ENCODE measurements at places on chromosomes 7 and 10.
A peak's percentile ranks its signal among the peaks of the same experiment; 100 is the strongest.

- no peak for DNase-seq
Observed at GRCh38 chr7:77565917-77566316, 28.8 kb downstream of the PTPN12 start.

DNA sequence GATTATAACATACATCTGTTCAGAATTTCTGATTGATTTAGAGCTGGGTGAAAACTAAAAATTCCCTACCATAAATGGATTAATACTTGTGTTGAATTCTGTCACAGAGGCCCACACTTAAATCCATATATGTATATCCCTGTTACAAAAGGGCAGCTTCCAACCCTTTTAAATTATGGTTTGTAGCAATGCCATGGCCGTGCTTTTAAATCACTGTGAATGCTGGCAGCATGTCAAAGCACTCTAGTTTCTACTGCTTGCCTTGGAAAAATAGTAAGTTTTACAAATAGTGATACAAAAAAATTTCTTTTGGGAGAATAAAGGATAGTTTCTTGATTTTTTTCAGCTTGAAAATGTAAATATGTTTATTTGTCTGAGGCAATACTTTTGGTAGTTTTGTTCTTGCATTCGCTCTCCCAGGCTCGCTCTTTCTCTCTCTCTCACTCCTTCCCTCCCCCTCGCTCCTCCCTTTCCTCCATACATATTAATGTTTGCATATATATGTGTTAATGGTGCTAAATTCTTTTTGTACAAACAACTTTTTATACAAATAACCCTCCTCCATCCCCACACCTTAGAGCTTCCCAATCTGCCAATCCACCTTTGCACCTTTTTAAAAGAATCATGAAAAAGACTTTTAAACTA is 29.8 kb downstream of the TES start:
- no peak for DNase-seq

- no peak for DNase-seq
Observed at GRCh38 chr7:13421776-13422175, 567.7 kb downstream of the ETV1 start.

DNA sequence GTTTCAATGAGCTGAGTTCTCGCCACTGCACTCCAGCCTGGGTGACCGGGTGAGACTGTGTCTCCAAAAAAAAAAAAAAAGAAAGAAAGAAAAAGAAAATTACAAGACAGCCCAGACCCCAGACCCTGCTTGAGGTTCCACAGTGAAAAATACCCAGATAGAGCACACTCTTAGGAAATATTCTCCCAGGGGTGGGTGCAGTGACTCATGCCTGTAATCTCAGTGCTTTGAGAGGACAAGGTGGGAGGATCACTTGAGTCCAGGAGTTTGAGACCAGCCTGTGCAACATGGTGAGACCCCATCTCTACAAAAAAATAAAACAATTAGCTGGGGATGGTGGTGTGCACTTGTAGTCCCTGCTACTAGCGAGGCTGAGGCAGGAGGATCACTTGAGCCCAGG is 41.1 kb upstream of the GTF2IRD1 start:
- no peak for DNase-seq

DNA sequence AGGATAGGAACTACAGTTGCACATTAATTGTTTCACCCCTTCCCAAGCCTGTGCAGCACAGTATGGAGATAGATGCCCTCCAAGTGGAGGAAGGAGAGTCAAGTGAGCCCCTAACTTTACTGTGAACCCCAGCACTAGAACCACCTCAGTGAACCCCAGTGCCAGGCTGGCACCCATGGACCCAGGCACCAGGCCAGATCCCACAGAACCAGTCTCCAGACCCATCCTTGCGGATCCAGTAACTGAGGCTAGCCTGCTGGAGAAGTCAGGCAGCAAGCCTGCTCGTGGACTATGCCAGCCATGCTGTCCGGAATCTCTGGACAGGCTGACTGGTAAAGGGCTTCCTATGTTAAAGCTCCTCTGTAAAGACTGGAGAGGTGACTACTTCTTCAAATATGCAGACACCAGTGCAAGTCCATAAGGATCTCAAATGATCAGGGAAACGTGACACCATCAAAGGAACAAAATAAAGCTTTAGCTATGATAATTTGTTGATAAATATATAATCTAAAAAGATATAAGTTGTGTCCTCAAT is 27.7 kb downstream of the SHOC2 start:
- no peak for DNase-seq

DNA sequence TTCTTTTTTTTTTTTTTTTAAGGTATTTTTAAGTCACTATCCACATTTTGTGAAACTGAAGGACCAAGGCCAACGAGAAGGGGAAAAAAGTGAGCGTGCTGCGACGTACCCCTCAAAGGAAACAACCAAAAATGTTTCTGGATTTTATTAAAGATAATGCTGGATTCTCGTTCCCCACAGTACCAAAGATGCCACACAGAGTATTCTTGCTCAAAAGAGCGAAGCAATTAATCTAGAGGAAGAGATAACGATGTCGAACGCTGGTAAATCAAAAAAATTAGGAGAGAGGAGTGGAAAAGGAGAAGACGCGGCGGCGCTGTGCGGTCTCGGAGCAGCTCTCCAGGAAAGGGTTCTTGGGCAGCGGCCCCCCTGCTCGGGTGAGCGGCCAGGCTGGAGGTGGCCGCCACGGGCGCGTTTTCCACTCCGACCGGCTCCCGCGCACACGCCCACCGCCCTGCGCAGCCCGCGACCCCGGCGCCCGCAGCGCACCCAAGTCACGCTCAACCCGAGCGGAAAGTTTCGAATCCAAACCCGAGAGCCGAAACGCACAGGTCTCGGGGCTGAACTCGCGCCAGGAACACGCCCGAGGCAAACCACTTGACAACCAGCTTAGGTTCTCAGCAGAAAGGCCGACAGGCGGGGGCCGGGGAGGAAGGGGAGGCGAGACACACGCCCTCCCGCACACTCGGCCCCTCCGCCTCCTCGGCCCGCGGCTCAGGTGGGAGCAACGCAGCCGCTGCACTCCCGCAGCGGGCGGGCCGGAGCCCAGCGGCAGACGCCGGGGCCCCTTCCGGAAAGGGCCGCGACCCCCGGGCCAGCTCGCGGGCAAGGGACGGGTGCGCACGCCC is 989 bp downstream of the SRPK2 start:
- no peak for DNase-seq

- no peak for DNase-seq
Observed at GRCh38 chr10:88999625-89000024, 9.0 kb downstream of the FAS start.

- DNase-seq = no peak
Observed at GRCh38 chr7:21640105-21640504, 97.3 kb downstream of the DNAH11 start.

GRCh38 chr7:91352091-91352490 is 87.9 kb downstream of the FZD1 start:
- no peak for DNase-seq

GRCh38 chr10:3499120-3499519 is 285.9 kb downstream of the KLF6 start:
- no peak for DNase-seq

DNA sequence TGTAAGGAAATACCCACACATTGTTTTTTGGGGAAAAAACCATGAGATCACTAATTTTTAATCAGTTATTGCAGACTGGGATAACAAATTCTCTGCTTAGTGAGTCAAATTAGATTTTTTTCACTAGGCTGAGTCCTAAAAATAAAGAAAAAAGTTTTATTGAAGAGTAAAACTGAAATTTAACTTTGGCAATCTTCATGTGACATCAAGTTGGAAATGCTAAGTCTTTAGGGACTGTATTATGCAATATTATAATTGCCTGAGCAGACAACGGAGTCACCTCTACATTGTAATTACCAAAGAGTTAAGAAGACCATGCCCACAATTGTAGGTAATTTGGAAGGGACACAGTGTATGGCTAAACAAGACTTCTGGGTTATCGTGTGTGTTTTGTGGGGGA is 2.2 kb upstream of the CLEC5A start:
- DNase-seq = no peak

DNA sequence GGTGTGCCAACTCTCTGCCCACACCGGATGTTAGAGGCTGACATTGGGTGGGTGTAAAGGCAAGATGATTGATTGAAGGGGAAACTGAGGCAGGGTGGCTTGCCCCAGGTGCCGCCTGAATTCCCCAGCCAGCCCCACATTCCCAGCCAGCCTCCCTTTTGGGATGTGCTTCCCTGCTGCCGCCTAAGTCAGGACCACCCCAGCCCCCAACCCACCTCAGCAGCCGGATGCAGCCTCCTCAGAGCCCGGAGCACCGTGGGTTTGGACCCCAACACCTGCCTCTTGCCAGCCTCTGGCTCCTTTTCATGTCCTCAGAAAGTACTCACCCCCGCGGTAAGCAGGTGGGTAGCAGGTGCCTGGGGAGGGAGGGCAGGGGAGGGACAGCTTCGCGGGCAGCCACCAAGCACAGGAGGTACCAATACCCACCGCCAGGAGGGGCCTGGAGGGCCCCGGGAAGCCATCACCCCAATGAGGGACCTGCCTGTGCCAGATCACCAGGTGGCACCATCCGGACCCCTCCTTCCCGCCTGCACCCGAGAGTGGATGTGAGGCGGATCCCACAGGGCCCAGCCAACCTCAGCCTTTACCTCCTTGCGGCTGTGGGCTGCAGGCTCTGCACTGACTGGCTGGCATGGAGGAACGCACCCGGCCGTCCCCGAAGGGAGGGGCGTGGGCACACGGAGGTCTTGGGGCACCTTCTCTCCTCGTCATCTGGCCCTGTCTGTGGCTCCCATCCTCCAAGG is 60.5 kb downstream of the PWWP2B start:
- DNase-seq = no peak

DNA sequence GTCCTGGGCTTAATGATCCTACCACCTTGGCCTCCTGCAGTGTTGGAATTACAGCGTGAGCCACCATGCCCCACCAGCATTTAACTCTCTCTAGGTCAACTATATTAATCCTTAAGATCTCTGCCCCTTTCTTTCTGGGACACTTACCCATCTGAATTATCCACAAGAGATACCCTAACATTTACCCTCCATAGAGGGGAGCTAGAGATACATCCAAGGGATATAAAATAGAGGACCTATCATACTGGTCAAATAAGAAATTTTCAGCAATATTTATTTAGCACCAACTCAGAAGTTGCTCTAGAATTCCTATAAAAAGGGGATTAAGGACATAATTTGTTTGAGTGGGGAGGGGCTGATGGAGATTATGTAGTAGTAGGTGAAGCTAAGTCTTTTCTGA is 96.5 kb downstream of the OTUD1 start:
- DNase-seq = no peak

- no peak for DNase-seq
Observed at GRCh38 chr7:101950450-101951119, 133.2 kb downstream of the CUX1 start.

GRCh38 chr7:113113912-113114311 is 4.4 kb downstream of the SMIM30 start:
- no peak for DNase-seq

DNA sequence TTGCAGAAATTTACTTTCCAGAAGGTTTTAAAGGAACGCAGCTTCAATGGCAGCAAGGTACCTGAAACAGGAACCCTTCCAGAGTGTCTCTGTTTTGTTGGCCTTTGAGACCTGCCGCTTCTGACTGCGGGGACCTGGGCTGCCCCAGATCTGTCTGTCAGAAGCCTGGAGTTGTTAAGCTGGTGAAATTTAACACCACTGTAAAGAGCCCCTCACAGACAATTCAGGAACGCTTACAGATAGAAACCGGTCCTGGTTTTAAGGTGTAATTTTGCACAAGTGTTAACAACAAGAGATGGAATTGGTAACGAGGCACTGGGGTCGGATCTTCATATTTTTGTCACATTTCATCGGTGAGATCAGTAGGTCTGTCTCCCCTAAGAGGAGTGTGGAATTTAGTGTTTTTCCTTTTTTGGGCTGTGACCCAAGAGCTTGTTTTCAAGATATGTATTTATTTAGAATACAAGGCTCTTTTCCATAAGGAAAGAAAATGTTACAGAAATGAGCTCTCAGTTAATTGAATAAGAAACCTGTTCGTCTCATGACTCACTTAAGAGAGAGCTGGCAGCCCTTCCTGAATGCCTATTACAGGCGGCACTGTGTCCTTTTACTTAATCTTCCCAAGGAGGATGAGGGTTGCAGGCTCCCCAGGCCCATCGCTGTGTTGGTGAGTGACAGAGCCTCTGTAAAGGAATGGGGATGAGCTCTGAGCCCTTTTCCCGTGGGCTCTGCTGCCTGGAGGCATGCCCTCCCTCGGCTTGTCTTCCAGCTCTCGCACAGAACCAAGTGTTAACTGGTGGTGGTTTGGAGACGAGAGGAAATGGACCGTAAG is 168.7 kb downstream of the CUX1 start:
- no peak for DNase-seq

- DNase-seq = no peak
Observed at GRCh38 chr10:13352519-13352918, 4.4 kb upstream of the SEPHS1 start.

- DNase-seq = no peak
Observed at GRCh38 chr7:2220506-2220905, 12.2 kb downstream of the MAD1L1 start.

- no peak for DNase-seq
Observed at GRCh38 chr10:23195846-23196600, 3.9 kb downstream of the PTF1A start.

DNA sequence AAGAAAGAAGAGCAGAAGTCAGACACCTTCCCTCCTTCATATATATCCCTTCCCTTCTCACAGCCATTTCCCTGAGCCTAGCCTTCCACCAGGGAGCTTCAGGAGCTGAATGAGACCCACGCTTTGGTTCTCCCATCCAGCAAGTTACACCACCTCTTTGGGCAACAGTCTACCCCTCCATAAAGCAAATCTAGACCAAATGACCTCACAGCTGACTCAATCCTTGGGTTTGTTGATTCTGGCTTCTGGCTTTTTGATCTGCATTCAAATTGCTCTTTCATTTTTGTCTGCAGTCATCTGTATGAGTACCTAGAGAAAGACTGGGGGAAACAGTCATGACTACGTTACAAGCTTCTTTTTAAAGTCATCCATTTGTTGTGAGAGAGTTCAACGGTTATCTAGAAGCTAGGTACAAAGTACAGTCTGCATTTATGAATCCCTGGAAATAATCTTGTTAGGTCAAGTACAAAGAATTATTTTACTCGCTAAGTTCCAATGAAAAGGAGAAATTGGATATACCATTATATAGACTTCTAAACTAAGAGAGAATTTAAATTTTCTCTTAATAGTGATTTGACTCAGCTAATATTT is 86.3 kb downstream of the RAB11FIP2 start:
- DNase-seq = no peak

DNA sequence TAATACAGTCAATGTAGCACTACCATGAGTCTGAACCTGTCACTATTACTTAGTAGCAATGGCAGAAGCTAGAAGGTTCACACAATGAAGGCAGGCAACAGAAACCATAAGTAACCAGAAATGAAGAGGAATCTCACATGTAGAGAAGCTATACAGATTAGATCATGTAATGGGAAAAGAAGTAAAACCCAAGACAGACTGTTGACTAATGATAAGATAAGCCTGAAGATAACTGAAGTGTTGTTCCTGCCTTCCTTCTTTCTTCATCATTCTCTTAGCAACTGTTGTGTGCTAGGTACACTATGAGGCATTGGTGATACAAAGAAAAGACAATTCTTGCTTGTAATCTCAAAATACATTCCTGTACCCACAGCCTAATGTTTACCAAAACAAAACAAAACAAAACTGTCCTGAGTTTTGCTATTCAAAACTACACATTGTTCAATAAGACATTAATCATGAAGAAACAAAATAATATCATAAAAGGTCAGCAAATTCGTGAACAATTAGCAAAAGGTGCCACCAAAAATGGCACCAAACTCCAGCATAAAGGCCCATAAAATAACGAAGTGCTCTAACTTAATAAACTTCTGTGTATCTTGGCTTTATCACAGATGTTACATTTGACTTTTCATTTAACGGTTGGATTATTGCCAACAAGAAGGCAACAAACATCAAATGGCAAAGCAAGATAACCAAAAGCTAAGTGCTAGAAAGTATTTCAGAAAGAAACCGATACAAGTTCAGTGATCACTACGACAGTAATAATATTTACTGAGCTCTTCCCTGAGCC is 27.1 kb downstream of the ZNF800 start:
- DNase-seq = peak; percentile 58

Measured in LNCaP clone FGC (cell line).